Hematopoietic multipotent progenitor cell (in vitro differentiated cells): ENCODE measurements at places on chromosomes 6 and 20.

DNA sequence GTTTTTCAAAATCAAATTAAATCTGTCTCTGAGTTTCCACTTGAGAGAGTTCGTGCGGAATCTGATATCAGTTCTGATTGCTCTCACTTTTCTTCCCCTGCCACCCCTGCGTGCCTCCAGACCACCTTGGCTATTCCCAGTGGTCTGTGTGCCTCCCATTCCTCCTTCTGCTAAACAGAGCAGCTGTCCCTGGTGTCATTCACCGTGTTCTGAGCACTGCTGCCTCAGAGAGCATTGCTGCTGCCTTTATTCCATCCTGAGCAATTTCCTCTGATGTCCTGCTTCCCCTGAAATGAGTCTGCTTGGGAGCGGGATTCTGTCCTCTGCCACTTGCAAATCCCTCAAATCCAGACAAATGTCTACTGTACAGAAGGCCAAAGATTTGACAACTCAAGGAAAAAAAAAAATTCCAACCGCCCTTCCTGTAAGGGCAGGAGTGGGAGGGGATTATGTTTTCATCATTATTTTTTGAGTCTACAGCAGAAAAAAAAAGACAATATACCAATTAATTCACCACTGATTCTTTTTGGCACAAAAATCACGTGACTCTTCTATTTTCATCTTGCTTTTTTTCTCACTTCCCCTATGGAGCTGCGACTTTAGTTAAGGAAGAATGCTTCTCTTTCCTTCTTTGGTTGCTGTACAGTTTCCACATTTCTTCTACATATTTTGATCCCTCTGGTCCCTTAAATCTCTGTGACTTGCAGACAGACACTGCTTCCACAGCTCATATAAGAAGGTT lies 833.0 kb downstream of the EPHA7 start:
- no peak for DNase-seq

DNA sequence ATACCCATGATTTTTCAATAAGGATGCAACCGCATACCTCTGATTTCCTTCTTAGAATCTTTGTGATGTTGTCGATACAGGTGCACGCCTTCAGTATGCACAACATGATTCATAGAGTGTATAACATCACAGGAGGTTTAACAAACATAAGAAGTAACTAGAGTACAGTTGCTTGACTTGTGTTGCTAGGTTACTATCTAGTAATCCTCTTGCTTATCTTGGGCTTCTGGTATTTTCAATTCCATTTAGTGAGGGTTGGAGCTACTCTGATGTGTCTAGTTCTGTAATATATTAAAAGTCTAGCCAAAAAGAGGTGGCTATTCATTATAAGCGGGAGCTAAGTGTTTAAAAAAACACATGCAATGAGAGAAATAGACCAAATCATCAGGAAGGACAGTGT lies 85.5 kb upstream of the TENT5A start:
- DNase-seq = peak; percentile 34

- no peak for DNase-seq
These were observed 12.2 kb upstream of the CST3 start for GRCh38 chr20:23649830-23650417.

DNA sequence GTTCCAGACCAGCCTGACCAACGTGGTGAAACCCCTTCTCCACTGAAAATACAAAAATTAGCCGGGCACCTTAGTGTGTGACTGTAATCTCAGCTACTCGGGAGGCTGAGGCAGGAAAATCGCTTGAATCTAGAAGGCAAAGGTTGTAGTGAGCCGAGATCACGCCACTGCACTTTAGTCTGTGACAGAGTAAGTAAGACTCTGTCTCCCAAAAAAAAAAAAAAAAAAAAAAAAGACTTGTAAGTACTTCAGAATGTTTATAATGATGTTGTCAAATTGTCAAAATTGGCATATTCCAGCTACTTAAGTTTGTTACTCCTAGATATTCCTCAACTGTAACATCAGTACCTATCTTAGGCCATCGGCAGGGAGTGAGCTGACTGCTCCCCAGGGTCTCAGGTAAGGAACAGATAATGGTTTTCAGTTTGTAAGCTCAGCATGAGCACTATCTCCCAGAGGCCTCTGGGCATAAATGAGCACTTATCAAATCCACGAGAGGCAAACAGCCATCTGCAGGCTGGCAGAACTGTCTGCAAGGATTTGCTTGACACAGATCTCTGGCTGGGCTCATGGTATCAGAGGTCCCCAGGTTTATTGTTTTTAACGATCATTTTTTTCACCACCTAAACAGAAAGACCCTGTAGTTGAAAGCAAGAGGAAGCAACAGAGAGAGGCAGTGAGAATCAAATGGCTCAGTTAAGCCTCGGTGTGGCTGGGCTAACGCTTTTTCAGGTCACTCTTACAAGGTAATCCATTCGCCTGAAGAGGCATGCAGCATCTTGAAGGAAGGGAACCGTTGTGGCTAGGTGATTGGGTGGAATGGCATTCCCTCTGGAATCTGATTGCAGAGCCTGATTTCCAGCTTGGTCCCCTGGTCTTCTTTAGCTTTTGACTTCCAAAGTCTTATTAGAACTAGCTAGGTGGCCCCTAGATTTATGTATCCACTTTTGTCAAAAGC lies 115.9 kb downstream of the LY86 start:
- DNase-seq = no peak

- no peak for DNase-seq
These were observed 11.4 kb upstream of the SSTR4 start for GRCh38 chr20:23023621-23024177.

DNA sequence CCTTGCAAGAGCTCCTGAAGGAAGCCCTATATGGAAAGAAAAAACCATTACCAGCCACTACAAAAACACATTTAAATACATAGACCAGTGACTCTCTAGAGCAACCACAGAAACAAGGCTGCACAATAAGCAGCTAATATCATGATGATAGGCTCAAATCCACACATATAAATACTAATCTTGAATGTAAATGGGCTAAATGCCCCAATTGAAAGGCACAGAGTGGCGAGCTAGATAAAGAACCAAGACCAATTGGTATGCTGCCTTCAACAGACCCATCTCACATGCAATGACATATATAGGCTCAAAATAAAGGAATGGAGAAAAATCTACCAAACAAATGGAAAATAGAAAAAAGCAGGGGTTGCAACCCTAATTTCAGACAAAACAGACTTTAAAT lies 153.0 kb downstream of the LRRC1 start:
- no peak for DNase-seq

- no peak for DNase-seq
These were observed 119.8 kb downstream of the ANKS1A start for GRCh38 chr6:35008858-35009257.

DNA sequence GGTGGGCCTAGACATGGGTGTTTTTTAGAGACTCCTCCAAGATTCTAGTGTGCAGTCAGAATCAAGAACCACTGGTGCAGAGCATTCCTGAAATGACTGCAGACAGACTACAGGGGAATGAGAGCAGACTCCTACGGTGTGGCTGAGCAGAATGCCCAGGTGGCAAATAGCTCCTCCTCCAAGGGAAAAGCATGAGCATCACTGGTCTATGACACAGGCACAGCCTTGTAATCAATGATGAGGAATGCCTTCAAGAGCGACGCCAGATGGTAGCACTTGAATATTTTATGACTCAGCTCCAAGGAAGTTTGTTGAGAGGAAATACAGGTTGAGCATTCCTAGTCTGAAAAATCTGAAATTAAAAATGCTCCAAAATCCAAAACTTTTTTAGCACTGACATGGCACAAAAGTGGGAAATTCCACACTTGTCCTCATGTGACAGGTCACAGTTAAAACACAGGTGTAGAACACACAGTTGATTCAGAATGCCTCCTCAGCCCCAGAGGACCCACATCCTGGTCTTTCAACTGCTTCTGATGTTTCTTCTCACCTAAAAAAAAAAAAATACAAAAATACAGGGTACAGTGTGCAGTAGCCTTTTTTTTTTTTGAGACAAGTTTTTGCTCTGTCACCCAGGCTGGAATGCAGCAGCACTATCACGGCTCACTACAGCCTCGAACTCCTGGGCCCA lies 10.6 kb upstream of the FAM8A1 start:
- DNase-seq = no peak
